Naive thymus-derived CD8-positive, alpha-beta T cell (primary cell): ENCODE measurements at places on chromosomes 7 and 10. TPM values are rescaled to one million over a fixed set of nuclear protein-coding genes. Genes with fewer than 3 reads are reported as not detected.

PPRC1 gene
- 6.2 TPM for polyA plus RNA-seq

DNMBP gene
- polyA plus RNA-seq, result 1.1 TPM

GRCh38 chr10:62046522-62047227, 145.2 kb downstream of the ARID5B start:
- DNase-seq, result no peak

DNA sequence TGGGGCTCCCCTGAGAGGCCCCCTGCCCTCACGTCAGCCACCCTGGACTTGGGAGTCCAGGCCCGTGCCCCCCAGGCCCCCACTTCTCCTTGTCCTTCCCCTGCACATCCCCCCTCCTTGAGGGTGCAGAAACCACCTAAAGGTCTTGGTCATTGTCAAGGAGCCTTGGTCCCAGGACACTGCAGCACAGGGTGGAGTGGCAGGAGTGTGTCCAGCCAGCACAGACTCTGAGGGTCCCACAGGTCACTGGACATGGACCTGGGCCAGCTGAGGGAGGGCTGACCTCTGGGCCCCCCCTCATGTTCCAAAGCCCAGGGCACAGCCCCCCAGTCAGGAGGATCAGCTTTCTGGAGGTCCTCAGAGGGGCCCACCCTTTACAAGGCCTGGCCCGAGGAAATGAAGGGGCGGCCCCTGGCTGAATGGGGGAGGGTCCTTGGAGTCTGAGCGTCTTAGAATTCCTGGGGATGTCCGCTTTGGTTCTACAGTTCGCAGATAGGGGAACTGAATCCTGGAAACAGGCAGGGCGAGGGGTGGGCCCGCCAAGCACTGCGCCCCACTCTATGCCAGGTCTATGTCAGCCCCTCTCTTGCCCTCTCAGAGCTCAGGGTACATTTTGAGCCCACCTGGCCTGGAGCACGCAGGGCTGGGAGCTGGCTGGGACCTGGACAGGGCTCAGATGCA, 54.0 kb downstream of the PWWP2B start:
- DNase-seq, result no peak

DNA sequence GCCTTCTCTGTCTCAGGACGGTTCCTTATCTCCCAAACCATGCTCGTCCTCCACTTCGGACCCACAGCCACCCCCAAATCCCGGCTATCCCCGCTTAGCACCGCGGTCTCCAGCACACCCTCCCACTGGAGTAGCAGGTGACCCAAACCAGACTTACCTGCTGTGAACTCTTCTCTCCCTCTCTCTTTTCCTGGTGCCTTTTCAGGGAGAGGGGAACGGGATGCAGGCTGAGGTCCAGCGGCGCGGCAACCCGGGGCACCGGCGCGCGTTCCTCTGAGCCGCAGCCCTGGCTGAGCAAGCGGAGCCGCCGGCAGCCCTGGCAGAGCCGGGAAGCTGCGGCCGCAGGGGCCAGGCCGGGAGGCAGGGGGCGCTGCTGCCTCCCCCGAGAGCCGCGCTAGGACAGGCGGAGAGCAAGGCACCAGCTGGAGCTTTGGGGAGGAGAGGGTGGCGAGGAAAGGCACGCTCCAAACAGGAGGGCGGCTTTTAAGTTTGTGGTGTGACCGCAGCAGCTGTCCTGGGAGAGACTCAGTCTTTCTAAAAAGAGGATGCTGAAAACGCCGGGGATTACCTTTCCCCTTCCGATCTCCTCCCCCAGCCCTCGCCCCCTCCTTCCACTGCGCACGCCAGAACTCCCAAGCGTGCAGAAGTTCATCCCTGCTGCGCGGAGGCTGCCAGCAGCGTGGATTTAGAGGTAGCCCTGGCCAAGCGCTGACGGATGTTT, at the start of gene SEMA3D:
SEMA3D (minus strand) TSS at position 536 of the 721 bp plus-strand sequence. CDS start 65,165 bp downstream, outside the sequence.
- DNase-seq, result no peak

DNA sequence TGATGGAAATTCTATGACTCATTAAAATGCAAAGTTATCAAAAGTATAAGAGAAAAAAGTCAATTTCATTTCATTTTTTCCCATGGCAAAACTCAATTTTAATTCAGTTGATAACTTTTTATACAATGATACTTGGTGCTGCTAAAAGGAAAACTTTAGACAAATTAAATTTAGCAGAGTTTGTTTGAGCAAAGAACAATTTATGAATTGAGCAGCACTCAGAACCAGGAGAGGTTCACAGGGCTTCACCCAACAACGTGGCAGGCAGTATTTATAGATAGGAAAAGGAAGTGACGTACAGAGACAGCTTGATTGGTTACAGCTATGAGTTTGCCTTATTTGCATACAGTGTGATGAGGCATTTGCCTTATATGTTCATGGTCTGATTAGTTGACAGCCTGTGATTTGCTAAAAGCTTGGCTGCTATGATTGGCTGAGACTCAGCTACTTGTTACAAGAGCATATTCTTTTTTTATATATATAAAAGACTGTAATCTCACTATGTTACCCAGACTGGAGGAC, 157.2 kb upstream of the CELF2 start:
- DNase-seq, result no peak

DNA sequence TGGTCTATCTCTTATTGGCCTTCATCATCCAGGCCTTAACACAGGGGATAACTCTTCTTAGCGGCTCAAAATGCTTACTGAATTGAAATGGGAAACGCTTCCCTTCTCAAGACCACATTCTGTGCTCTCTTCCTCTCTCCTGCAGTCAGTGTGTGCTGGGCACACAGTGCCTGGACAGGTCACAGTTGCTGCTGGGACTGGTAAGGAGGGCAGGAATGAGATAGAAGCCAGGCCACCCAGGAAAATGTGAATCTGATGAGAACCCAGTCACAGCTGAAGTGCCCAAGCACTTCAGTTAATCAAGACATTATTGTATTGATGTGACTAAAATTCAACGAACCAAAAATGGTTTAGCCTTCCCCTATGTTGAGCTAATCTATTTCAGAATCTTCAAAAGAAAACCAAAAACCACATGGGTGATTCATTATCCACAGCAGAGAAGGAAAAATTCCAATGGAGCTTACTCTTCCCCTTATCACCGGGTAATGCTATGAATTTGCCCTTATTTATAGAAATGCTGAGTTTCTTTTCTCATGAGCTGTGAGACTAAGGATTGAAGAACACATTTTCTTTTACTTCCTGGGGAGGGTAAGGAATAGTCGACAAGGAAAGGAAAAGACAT, 41.2 kb upstream of the PLPP4 start:
- DNase-seq, result no peak

BLNK gene
- polyA plus RNA-seq, result 0.15 TPM

- no peak for DNase-seq
Observed at GRCh38 chr7:13333371-13333770, 645.9 kb downstream of the ARL4A start.

DNA sequence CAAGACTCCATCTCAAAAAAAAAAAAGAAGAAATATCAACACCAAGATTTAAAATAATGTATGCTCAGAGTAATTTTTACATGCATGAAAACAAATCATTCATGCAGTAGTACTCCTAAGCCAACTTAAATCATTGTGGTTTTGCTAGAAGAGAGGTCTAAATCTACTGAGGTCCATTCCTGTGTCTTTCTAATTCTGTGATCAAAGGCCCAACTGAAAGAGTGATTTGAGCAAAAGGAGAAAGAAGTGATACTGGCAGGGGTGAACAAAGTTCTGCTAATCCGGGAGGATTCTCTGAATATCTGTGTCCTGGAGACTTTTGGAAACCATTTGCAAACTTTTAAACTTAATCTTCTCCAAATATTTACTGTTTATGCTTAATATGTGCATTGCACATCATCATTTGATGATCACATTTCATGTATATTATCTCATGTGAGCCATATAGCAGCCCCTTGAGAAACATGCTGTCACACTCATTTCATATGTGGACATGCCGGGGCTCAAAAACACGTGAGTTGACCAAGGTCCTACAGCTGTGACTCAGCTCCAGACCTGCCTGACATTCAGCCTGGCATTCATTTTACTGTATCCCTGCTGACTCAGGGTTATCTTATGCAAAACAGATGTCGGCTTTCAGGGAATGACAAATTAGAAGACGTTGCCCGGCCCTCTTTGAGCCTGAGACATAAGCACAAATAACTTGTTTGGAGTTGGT, 76.4 kb downstream of the FAM107B start:
- DNase-seq, result no peak

DNA sequence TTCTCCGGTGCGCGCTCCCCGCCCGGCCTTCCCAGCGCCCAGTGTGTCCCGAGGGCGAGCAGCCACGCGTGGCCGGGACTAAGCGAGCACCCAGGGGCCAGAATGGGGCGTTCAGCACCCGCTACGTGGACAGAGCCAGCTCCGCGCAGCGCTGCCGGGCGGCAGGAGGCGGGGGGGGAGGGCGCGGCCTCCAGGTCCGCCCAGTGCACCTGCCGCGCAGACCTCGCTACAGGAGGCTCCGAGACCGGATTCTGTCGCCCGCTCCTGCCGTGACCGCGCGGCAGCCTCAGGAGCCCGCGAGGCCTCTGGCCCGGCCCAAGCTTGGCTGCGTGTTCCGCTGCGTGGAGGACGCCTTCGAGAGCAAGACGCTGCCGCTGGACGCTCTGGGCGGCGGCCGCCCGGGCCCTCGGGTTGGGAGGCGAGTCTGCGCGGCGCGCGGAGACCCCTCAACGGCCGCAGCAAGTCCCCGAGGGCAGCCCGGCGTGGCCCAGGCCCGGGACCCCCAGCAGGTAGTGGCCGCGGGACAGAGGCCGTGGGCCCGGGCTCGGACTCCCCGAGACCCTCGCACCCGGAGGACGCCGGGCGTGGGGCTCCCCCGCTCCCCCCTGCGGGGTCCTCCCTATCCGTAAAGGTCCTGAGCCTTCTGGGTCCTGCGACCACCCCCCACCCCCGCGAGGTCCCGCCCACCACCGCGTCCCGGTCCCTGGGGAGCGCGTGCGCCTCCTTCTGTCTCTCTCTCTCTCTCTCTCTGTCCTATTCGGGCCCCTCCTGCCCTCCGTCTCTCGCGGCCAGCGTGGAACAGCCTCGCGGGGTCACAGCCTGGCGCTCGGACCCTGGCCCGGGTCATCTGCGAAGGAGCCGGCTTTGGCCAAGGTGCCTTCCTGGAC, 904 bp upstream of the DPYSL4 start:
- DNase-seq, result peak; percentile 79

DNA sequence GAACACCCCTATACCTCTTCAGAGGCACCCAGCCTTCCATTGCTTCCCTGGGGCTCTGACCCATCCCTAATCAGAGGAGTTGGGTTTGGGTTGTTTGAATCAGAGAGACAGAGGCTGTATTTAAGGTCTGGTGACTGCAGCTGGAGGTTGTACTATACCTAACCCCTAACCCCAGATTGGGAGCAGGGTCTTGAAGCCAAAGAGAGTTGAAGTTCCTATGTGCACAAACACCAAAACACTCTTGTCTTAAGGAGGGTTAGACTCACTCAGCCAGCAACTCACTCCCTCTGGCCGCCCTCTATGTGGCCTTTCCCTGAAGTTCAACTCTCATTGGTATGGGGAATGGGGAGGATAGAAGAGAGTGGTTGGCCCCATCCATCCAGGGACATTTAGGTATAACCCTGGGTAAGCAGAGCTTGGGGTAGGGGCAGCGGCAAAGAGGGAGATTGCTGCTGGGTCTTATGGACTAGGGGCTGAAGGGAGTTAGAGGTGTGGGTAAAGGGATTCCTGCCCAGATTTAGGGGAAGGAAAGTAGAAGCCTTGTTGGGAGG, 80.0 kb downstream of the PAX2 start:
- DNase-seq, result no peak

UFSP1 gene
- polyA plus RNA-seq, result 2.7 TPM

DNA sequence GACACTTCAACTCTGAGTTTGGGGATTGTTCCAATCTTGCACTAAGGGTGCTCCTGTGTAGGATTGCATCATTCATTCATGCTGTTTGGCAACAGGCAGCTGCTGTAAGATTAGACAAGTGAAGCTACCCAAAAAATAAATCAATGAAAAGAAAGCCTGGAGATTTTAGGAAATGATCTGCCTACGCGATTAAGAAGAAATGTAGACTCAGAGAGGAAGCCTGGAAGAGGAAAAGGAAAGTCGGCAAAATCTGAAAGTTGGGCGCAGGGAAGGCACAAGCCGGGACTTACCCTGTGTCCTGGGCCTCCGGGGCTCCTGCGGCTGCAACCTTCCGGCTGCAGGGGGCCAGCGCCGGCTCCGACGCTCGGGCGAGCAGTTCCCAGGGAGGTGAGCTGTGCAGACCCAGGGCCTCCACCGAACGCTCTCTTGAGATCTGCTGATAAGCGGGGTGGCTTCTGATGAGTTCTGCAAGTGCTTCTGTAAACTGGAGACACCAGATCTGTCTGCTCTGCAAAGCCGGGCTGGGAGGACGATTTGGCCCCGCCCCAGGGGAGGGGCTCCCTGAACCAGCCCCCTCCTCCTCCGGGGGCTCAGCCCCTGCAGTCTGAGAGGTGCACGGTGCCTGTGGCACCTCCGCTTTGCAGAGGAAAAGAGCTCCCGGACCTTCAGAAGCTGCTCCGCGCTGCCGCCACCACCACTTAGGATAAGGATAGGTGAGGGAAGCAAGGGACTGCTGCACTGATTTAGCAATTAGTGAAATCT, 17.4 kb downstream of the PSPH start:
- peak; percentile 76 for DNase-seq

- DNase-seq, result no peak
Observed at GRCh38 chr10:12980102-12980661, 21.3 kb downstream of the CCDC3 start.

AQP1 gene
- not detected for polyA plus RNA-seq

DNA sequence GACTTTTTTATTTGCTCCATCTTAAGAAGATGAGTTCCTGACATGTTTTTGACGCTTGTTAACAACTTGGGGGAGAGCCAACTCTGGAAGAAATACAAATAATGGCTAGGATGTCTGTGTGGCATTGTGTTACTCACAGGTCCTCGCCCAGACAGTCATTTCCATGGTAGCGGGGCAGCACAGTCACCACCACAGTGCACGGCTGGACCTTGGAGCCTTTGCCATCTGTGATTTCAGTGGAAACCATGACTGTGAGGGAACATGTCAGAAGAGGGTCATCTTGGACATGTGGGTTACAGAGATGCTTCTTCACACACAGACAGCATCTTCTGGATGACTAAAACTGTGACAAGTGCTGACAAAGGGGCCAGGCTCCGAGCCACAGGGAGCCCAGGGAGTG, 74.5 kb downstream of the PKD1L1 start:
- DNase-seq, result no peak

GJD4 gene
- polyA plus RNA-seq, result not detected

DNA sequence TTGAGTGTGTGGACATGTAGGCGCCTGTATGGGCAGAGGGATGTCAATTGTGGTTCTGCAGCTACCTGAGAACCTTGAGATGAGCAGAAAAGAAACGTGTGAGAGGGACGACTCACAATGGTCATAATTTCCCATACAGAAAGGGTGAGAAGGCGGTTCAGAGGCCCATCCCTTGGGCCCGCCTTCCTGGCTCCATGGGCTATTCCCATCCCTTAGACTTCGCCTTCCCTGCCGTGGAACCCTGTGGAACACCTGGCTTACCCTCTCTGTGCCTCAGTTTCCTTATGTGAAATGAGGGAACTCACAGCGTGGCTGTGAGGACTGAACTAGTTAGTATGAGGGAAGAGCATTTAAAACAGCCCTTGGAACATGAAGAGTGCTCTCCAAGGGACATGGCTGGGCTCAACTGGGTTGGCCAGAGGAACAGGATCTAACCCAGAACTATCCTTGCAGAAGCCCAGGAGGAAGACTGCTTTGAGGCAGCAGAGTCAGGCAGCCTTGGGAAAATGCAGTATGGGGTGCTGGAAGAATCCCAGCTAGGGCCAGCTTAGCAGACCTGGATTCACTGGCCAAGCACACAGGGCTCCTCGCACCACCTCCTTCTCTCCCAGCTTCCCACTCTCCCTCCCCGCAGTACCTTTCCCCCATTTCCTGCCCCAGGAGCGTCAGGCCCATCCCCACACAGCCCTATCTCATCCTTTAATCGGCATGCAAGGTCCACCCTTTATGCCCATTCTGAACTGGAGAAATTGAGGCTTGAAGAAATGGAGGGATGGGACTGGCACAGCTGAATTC, 11.1 kb upstream of the ZMIZ1 start:
- no peak for DNase-seq

GRCh38 chr10:119734396-119735332, 8.8 kb downstream of the INPP5F start:
- no peak for DNase-seq

PIP gene
- polyA plus RNA-seq, result not detected
